Effector memory CD8-positive, alpha-beta T cell (primary cell): ENCODE measurements at places on chromosomes 7 and 10.

DNA sequence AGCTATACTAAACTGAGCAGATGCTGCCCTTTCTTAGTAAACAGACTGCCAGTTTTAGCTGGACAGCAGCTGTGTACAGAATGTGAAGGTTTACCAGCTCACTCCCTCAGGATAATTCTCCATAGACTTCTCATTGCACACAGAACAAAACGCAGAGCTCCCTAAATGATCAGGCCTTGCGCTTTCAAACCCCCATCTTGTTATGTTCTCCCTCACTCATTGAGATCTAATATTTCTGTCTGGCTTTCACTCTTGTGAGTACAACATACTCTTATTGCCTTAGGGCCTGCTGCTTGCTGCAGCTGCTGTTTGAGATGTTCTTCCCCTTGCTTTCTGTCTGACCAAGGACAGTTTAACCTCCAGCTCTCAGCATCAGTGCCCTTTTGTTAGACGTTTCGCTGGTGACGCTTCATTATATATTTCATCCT lies 17.3 kb downstream of the VWDE start:
- no peaks in the 10 kb centered on the region for H3K27me3 ChIP-seq
- no peak overlapping the region for H3K27ac ChIP-seq
- no peaks in the 10 kb centered on the region for H3K36me3 ChIP-seq
- H3K4me3 ChIP-seq: no peak overlapping the region
- DNase-seq: no peak
- no peaks in the 10 kb centered on the region for H3K4me1 ChIP-seq

- H3K27ac ChIP-seq: no peak overlapping the region
- no peaks in the 10 kb centered on the region for H3K27me3 ChIP-seq
- H3K4me3 ChIP-seq: no peak overlapping the region
- no peaks in the 10 kb centered on the region for H3K4me1 ChIP-seq
- H3K36me3 ChIP-seq: no peaks in the 10 kb centered on the region
These were observed 179.7 kb downstream of the HGF start for GRCh38 chr7:81590131-81590530.

- no peaks in the 10 kb centered on the region for H3K4me1 ChIP-seq
- no peak for DNase-seq
- peaks cover 2% of the 10 kb centered on the region for H3K36me3 ChIP-seq
- H3K4me3 ChIP-seq: no peak overlapping the region
These were observed 95.1 kb downstream of the NPY start for GRCh38 chr7:24378871-24379616.

GRCh38 chr10:44385696-44386441 lies 972 bp upstream of the CXCL12 start:
- H3K4me3 ChIP-seq: peak overlapping the region; percentile 35
- H3K4me1 ChIP-seq: peaks cover 1% of the 10 kb centered on the region
- H3K36me3 ChIP-seq: no peaks in the 10 kb centered on the region
- peaks cover 61% of the 10 kb centered on the region for H3K27me3 ChIP-seq
- DNase-seq: no peak

- H3K36me3 ChIP-seq: no peaks in the 10 kb centered on the region
- no peak for DNase-seq
- peaks cover 6% of the 10 kb centered on the region for H3K4me1 ChIP-seq
- H3K4me3 ChIP-seq: no peak overlapping the region
- no peaks in the 10 kb centered on the region for H3K27me3 ChIP-seq
- no peak overlapping the region for H3K27ac ChIP-seq
These were observed 141.2 kb upstream of the HDAC9 start for GRCh38 chr7:18354108-18355085.

- peaks cover 4% of the 10 kb centered on the region for H3K4me1 ChIP-seq
- H3K27me3 ChIP-seq: no peaks in the 10 kb centered on the region
- peak overlapping the region; percentile 41 for H3K27ac ChIP-seq
These were observed 14.2 kb downstream of the VTI1A start for GRCh38 chr10:112461029-112461887.

- H3K27me3 ChIP-seq: no peaks in the 10 kb centered on the region
- no peak overlapping the region for H3K4me3 ChIP-seq
- H3K36me3 ChIP-seq: peaks cover 59% of the 10 kb centered on the region
- DNase-seq: no peak
These were observed 43.2 kb downstream of the ALDH18A1 start for GRCh38 chr10:95613330-95613729.

- peak overlapping the region; percentile 99 for H3K4me3 ChIP-seq
- peak overlapping the region; percentile 100 for H3K27ac ChIP-seq
- peaks cover 85% of the 10 kb centered on the region for H3K36me3 ChIP-seq
- no peak for DNase-seq
- H3K4me1 ChIP-seq: peaks cover 61% of the 10 kb centered on the region
- no peaks in the 10 kb centered on the region for H3K27me3 ChIP-seq
These were observed 2.3 kb downstream of the HNRNPA2B1 start for GRCh38 chr7:26198133-26198780.

DNA sequence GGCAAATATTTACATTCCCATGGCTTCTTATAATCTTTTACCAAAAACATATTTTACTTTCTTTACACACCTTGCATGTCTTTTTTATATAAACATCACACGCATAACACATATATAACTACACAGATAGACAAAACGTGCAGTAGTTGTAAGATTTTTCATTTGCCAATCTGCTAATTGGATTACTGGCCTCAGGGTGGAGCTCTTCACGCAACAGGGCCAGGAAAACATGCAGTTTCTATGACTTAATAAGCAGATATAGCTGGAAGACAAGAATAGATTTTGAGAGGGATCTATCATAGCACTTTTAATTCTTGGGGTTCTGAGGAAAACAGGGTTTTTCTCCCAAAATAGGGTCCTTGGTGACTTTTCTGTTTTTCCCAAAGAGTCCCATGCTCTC lies 12.7 kb downstream of the ACADSB start:
- no peak for DNase-seq
- H3K4me1 ChIP-seq: peaks cover 7% of the 10 kb centered on the region
- H3K36me3 ChIP-seq: peaks cover 3% of the 10 kb centered on the region
- no peak overlapping the region for H3K27ac ChIP-seq

DNA sequence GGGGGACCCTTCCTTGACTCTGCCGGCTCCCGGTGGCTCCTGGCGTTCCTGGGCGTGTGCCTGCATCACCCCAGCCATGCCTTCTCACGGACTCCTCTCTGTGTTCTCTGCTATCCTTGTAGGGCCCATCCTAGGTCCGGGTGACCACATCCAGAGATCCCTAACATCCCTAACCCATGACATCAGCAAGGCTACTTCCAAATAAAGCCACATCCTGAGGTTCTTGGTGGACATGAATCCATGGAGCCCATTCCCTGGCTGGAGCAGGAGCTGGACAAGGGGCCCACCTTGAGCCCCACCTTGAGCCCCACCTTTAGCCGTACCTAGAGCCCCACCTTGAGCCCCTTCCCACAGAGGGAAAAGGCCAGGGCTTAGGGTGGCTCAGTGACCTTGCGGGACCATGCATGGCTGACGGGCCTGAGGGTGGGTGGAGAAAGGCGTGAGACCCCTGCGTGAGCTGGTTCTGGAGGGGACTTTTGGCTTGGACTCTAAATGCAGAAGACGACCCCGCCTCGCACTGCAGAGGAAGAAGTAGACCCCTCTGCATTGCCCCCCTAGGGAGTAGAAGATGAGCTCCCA lies 58.5 kb upstream of the INPP5A start:
- DNase-seq: no peak
- no peak overlapping the region for H3K27ac ChIP-seq
- H3K27me3 ChIP-seq: peaks cover 61% of the 10 kb centered on the region
- H3K36me3 ChIP-seq: no peaks in the 10 kb centered on the region
- no peak overlapping the region for H3K4me3 ChIP-seq
- H3K4me1 ChIP-seq: no peaks in the 10 kb centered on the region

DNA sequence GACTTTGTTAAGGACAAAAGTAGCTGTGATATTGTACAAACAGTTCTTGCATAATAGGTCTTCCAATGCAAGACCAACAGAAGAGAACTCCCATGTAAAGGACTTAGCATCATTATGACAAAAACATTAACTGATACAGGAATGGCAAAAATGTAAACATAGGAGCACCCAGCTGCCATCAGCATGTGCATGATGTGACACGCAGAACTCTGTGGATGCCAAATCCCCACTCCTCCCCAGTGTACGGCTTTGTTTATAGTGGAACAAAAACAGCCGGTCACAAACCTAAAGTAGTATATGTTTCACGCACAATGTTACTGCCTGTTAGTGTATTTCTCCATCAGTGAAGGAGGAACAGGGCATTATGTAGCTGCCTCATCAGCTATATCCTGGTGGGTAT lies 316.0 kb upstream of the AOAH start:
- no peak for DNase-seq
- no peak overlapping the region for H3K4me3 ChIP-seq
- H3K27ac ChIP-seq: no peak overlapping the region
- H3K36me3 ChIP-seq: peaks cover 5% of the 10 kb centered on the region

DNA sequence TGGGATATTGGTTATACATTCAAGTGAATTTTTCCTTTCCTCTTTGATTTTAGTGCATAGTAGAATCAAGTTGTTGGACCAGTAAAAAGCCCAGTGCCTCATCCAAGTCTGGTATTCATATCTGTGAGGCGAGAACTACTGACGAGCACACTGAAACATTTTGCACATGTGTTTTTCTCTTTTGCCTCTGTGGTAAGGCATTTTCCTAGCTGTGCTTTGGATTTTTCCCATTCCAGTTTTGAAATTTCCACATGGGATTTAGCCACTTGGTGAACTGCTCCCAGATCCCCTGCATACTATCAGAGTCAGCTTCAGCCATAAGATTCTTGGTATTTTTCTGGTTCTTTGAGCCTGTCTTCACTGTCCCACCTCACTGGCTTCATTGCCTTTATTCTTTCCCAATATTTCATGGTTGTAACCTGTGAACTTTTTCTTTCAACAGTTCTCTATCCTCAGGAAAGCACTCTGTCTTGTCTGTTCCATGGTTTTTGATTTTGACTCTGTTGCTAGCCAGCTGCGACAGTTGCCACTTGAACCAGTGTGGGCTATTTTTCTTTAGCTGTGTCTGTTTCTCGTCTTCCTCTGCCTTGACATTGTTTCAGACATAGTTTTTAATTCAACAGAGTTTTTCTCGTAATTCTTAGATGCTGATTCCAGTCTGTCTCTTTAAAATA lies 239.0 kb downstream of the REEP3 start:
- H3K4me1 ChIP-seq: no peaks in the 10 kb centered on the region
- DNase-seq: no peak
- no peak overlapping the region for H3K27ac ChIP-seq
- H3K36me3 ChIP-seq: no peaks in the 10 kb centered on the region

DNA sequence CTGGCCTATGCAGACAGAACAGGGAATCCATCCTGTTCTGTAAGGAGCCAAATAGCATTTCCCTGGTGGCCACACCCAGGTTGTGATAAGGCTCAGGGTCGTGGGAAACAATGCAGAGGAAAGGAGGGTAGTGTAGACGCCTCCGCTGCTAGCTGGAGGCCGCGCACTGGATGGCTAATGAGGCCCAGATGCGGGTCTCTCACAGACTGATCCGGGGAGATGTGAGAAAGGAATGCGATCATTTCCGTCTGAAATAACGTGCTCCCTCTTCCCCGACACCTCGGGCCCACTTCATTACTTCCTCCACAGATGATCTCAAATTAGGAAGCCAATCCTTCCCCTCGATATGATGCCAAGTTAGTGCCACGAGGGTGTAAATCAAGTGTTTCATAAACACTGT lies 203.3 kb downstream of the TAX1BP1 start:
- no peak overlapping the region for H3K27ac ChIP-seq
- no peak overlapping the region for H3K4me3 ChIP-seq
- peaks cover 5% of the 10 kb centered on the region for H3K4me1 ChIP-seq

GRCh38 chr7:7416031-7416858 lies 119.4 kb downstream of the COL28A1 start:
- peaks cover 15% of the 10 kb centered on the region for H3K4me1 ChIP-seq
- H3K27ac ChIP-seq: peak overlapping the region; percentile 90
- peaks cover 3% of the 10 kb centered on the region for H3K36me3 ChIP-seq
- peak; percentile 16 for DNase-seq
- H3K27me3 ChIP-seq: peaks cover 6% of the 10 kb centered on the region

DNA sequence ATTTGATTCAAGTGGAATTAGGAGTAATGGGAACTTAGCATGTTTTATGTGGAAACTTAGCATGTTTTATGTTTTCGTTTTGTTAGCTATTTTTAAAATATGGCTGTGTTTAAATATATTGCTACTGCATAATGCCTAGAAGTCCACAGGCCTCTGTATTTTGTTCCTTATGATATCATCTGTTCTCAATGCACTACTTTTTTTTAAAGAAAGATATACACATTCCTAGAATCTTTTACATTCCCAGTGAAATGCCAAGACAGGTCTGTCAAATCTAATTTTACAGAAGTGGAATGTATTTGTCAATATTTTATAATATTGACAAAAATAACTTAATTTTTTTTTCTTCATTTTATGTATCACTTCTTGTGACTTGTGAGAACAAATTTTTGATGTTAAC lies 51.6 kb downstream of the ST7 start:
- H3K36me3 ChIP-seq: no peaks in the 10 kb centered on the region
- H3K4me1 ChIP-seq: peaks cover 19% of the 10 kb centered on the region
- no peak overlapping the region for H3K27ac ChIP-seq
- no peak overlapping the region for H3K4me3 ChIP-seq

- H3K27ac ChIP-seq: peak overlapping the region; percentile 66
- peaks cover 26% of the 10 kb centered on the region for H3K36me3 ChIP-seq
- H3K4me3 ChIP-seq: peak overlapping the region; percentile 59
- H3K27me3 ChIP-seq: no peaks in the 10 kb centered on the region
- peak; percentile 52 for DNase-seq
These were observed 10.9 kb downstream of the SEC31B start for GRCh38 chr10:100508691-100509150.

DNA sequence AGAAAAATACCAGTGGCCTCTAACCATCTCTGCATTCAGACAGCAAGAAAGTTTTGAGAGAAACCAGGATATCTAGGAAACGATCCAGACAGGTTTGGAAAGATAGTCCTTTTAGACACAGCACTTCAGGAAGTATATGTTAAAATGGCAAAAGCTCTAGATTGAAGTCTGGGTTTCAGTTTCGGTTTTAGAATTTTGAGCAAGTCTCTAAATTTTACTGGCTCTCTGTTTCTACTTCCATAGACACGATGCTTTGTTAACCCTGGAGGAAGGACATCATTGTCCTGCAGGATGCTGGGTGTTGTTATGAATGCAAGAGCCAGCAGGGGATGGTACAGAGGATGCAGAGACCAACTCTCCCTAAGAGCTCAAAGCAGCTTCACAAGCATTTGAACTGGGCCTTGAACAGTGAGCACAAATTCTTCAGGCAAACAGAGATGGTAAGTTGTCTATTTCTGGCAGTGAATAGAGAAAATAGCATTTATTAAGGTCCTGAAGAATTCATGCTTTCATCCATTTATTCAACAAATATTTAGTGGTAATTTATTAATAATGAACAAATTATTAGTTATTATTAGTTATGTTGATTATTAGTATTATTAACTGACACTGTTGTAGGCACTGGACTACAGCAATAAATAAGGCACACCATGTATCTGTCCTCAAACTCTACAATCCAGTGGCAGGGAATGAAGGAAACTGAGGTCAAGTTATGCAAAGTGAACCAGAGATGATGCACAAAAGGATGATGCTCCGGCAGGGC lies 152.7 kb upstream of the NRP1 start:
- peaks cover 12% of the 10 kb centered on the region for H3K4me1 ChIP-seq
- H3K4me3 ChIP-seq: peak overlapping the region; percentile 73
- peak overlapping the region; percentile 66 for H3K27ac ChIP-seq
- H3K36me3 ChIP-seq: no peaks in the 10 kb centered on the region
- DNase-seq: no peak
- no peaks in the 10 kb centered on the region for H3K27me3 ChIP-seq
